Activated CD4-positive, CD25-positive, alpha-beta regulatory T cell (primary cell): ENCODE measurements at places on chromosomes 6 and 20.

DNA sequence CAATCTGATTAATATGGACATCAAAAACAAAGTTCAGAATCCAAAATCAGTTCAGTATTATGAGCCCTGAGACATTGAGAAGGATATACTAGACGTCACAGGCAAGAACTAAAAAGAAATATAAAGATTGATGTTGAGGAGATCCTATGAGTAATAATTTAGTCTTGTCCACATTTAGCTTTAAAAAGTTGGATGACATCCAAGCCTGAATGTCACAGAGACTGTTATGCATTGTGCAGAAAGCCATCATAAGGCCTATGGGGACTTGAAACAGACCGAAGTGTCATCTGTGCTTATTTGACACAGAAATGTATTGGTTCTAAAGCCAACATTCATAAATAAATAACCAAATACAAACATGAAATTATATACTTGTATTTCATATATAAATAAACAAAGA is 581.8 kb upstream of the MMS22L start:
- DNase-seq: no peak

GRCh38 chr20:19387251-19387650 is 174.8 kb downstream of the SLC24A3 start:
- no peak for DNase-seq

DNA sequence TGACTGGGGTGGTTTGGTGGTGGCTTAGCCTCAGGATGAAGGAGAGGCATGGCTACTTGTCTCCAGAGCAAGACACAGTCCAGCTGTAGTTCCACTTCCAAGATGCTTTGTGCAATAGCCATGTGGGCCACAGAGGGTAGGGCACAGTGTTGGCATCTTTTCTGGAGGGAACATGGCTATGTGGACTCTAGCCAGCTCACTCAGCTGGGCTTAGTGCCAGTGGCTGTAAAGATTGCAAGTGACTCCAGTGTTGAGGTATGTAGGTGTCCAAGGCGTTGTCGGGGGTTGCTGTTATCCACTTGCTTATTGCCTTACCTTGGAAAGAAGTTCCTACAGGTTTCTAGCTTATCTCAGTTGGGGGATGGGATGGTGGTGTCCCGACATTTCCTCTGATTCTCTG is 233.4 kb downstream of the CD109 start:
- DNase-seq: no peak

- DNase-seq: no peak
These were observed at the start of gene ATP9A for GRCh38 chr20:51767867-51768758. ATP9A (minus strand) TSS chr20:51768390; CDS start chr20:51768369, 21 bp downstream.

- no peak for DNase-seq
These were observed 44.6 kb downstream of the TOX2 start for GRCh38 chr20:43959079-43959919.

DNA sequence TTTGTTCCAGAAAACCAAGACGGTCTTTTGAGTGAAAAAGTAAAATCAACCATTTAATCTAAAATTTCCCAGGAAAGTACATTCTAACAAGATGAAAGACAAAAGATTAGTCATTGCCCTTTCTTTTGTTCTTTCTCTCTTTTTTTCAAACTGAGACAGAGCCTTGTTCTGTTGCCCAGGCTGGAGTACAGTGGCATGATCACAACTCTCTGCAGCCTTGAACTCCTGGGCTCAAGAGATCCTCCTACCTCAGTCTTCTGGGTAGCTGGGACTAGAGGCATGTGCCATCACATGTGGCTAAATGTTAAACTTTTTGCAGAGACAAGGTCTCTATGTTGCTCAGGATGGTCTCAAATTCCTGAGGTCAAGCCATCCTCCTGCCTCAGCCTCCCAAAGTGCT is 75.0 kb downstream of the FKBP5 start:
- DNase-seq: no peak

GRCh38 chr6:144659202-144660182 is 374.4 kb downstream of the UTRN start:
- no peak for DNase-seq

- no peak for DNase-seq
These were observed 64.5 kb upstream of the TNFAIP3 start for GRCh38 chr6:137802408-137803182.

DNA sequence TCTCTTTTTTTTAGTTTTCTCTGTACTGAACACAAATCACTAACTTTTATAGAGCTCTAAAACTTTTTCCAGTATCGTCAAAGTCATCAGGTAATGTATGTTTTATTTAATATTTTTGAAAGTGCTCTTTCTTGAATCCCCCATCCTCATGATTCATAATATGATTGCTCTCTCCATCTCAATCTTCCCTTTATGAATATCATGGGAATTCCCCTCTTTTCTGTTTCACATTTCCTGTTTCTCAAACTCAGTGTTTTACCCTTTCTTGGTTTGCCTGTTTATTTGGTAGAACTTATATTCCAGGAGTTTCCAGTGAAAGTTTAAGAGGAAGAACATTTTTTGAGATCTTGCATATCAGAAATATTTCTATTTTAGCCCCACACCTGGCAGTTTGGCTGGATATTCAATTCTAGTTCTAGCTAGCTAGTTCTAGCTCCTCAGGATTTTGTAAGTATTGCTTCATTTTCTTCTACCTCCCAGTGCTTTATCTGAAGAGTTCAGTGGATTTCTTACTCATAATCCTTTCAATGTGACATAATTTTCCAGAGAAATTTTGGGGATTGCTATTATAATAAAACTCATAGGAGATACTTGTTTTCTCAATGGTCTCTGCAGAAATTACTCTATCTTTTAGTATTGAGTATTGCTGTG is 6.1 kb upstream of the C6orf58 start:
- DNase-seq: no peak
